ENCODE measurements at places on chromosomes 7 and 10.

DNA sequence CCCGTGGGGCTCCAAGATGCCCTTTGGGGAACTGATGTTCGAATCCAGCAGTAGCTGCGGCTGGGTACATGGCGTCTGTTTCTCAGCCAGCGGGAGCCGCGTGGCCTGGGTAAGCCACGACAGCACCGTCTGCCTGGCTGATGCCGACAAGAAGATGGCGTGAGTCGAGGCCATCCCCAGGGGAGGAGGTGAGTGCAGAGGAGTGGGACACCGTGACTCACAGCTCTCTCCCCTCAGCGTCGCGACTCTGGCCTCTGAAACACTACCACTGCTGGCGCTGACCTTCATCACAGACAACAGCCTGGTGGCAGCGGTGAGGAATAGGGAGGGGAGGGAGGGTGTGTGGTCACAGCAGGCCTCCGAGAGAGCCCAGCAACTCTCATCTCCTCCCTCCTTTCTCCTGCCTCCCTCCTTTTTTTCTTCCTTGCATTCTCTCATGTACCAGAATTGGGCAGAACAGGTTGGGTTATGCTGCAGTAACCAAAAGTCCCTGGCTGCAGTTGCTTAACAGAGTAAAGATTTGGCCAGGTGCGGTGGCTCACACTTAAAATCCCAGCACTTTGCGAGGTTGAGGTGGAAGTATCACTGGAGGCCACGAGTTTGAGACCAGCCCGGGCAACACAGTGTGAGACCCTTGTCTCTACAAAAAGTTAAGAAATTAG, 16.5 kb downstream of the ARPC1B start:
- no peak for DNase-seq

GRCh38 chr7:44697136-44698045, 51.3 kb upstream of the ZMIZ2 start:
- no peak for DNase-seq

GRCh38 chr7:157193274-157193673, 54.5 kb downstream of the UBE3C start:
- DNase-seq: no peak

DNA sequence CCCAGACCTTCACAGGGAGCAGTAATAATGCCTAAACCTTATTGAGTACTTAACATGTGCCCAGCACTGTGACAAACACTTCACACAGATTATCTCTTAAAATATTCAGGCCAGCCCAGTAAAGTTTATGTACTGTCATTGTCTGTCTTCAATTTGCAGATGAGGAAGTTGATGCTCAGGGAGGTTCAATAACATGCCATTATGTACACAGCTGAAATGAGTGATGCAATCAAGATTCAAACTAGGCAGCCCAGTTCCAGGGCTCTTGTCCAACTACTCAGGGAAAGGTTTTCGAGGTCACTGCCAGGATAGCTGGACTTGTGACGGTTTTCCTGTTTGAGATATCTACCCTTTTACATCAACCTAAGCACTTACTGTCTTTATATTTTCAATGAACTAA, 56.1 kb downstream of the AUTS2 start:
- DNase-seq: no peak

- DNase-seq: no peak
Measured at GRCh38 chr7:33091111-33091531, 18.1 kb downstream of the RP9 start.

DNA sequence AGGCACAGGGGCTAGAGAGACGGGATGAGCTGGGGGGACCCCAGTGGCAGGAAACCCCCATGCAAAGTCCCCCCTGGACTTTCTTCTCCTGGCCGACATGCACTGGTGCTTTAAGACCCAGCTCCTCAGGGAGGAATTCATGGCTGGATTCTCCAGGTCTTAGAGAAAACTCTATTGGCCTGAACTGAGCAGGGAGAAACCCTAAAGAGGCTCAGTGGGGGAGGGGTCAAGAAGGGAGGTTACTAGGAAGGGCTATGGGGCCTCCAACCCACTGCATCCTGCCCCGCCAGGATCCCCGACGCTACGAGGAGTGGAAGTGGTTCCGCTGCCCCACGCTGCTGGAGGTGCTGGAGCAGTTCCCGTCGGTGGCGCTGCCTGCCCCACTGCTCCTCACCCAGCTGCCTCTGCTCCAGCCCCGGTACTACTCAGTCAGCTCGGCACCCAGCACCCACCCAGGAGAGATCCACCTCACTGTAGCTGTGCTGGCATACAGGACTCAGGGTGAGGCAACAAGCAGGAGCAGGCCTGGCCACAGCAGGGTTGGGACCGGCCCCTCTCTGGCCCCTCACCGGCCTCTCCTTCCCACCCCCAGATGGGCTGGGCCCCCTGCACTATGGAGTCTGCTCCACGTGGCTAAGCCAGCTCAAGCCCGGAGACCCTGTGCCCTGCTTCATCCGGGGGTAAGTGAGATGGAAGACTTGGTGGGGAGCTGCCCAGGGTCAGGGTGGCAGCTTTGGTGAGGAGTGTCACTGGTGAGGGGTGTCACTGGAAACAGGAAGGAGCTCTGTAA, 13.8 kb downstream of the ATG9B start:
- DNase-seq: no peak

DNA sequence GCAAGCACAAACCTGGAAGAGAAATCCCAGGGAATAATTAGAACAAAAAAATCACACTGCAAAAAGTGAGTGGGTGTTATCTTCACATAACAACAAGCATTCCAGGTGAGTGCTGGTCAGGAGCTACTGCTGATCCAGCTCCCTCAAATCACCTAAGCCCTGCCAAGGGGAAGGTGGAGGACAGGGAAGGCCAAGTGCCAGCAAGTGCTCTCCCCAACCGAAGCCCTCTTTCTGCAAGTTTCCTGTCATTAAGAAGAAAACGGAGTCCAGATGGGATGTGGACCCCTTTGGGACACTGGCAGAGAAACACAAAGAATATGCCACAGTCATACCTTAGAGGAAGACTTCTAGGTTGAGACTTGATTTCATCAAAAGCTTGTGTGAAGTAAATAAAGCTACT, 933.0 kb upstream of the ZNF722 start:
- no peak for DNase-seq

- no peak for DNase-seq
Measured at GRCh38 chr10:76997631-76998030, 640.0 kb downstream of the KCNMA1 start.

GRCh38 chr7:96663457-96663856, 46.2 kb downstream of the SEM1 start:
- no peak for DNase-seq

GRCh38 chr10:48496831-48497779, 107.8 kb downstream of the ARHGAP22 start:
- no peak for DNase-seq

- no peak for DNase-seq
Measured at GRCh38 chr7:103833401-103833800, 156.1 kb downstream of the RELN start.
